ENCODE measurements at places on chromosomes 6 and 20. TPM values are rescaled to one million over a fixed set of nuclear protein-coding genes. Genes with fewer than 3 reads are reported as not detected.

STMND1 gene
- polyA plus RNA-seq, result 0.32 TPM

DNA sequence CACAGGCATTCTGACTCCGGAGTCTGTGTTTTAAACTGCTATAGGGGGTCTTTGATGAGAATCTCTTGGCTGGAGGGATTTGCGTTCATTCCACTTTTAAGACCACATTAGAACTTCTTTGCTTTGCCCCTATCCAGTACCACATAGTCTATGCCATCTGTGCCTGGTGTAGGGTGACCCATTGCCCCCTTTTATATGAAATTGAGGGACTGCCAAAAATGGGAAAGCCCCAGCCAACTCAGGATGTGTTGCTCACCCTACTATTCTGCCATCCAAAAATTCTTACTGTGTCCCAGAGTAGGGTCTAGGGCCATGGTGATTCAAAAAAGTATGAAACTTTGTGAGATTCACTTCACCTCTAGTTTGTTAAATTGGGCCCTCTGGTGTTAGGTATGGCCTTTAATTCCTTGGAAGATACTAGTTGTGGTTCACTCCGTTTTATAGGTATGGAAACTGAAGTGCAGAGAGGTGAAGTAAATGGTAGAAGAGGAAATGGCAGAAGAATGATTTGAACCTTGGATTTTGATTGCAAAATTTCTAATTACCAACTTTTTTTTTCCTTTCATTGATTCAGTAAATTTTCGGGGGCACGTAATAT lies 1.4 kb downstream of the PFDN4 start:
- no peak for DNase-seq

DNA sequence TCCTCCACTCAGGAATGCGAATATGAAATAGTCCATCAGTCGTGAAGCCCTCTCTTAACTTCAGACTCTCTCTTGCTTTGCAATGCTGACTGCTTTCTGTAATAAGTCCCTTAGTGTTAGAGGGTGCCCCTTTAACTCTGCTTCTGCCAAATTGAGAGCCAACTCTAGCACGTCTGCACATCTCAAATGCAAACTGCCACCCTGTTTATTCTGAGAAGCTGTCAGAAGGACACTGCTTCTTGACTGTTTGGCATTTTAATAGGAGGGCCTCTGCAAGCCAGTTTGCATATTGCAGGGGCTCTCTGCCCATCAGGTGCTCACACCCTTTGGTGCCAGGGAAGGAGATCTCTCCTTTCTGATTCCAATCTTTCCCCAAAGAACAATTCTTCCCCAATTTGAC lies 589.8 kb upstream of the CDH4 start:
- no peak for DNase-seq

- DNase-seq, result no peak
These were observed 3.8 kb downstream of the TULP4 start for GRCh38 chr6:158316022-158316421.

DNA sequence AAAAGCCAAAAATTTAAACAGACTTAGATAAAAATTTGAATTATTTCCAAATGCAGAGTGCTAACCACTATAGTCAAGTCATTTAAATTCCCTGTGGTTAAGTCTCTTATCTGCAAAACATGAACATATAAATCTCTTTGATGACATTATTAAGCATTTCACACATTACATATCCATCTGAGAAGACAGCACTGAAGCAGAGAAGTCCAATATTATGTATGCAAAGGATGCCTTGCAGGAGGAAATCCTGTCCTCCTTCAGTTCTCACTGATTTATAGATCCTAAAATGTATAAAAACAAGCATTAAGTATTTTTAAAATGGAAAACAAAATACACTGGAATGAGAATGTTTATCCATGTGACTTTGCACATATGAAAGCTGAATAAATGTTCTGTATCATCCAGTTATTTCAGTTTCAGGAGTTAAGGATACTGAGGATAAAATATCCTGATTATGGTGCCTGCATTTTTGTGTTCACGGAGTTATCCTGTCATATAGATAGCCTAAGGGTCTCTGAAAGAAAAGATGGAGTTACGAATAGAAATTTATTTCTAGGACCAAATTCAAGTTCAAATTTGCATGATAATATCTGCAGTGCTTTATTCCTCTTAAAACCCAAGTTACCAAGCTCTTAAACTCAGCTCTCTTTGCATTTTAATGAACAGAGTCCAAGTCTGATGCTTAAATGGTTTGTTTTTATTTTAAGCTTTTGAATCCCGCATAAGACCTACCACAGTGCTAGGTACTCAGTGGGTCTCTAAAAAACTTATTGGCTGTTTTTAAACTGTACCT lies 145.4 kb downstream of the PRKN start:
- DNase-seq, result no peak

DNA sequence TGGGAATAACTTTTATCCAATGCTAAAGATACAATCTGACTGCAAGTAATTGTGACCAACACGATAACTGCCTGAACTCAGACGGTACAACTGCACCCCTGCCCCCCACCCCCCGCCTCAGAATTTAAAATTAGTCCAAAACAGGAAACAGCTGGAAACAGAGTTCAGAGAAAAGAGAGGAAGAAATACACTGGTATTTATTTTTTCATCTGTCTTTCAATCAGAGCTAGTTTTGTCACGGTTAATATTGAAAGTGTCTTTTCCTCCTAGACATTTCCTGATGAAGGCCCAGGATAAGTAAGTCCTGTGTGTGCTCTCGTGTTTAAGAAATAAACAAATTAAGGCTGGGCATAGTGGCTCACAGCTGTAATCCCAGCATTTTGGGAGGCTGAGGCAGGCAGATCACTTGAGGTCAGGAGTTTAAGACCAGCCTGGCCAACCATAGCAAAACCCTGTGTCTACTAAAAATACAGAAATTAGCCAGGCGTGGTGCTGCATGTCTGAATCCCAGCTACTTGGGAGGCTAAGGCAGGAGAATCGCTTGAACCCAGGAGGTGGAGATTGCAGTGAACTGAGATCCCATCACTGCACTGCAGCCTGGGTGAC lies 21.5 kb downstream of the ACSS1 start:
- no peak for DNase-seq

TRAPPC3L gene
- 0.42 TPM for polyA plus RNA-seq

TDRD6 gene
- 2.0 TPM for polyA plus RNA-seq

- no peak for DNase-seq
These were observed 157.5 kb upstream of the AHI1 start for GRCh38 chr6:135655055-135655454.

UBR2 gene
- polyA plus RNA-seq, result 28.5 TPM

XKR7 gene
- polyA plus RNA-seq, result 0.20 TPM

- DNase-seq, result no peak
These were observed 151.5 kb upstream of the FBXL4 start for GRCh38 chr6:99099243-99099642.

DNA sequence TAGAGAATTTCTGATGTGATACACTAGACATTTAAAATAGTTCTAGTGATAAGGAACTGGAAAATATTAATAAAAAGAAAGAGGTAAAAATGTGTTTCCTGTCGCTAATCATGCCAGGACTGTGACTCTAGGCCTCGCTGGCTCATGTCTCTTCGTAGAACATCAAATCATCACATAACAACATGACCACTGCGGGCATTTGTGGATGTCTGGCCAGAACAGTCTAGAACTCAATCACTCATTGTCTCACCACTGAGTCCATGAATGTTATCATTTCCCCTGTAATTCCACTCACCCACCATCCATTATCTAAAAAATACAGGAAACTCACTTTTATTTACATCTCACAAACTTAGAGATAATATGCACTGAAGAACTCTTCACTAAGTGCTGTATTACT lies 3.4 kb downstream of the HMGN3 start:
- DNase-seq, result no peak

- no peak for DNase-seq
These were observed 47.2 kb upstream of the FAM50B start for GRCh38 chr6:3801960-3802359.

- DNase-seq, result no peak
These were observed 16.6 kb downstream of the GJA10 start for GRCh38 chr6:89910902-89911240.

DNA sequence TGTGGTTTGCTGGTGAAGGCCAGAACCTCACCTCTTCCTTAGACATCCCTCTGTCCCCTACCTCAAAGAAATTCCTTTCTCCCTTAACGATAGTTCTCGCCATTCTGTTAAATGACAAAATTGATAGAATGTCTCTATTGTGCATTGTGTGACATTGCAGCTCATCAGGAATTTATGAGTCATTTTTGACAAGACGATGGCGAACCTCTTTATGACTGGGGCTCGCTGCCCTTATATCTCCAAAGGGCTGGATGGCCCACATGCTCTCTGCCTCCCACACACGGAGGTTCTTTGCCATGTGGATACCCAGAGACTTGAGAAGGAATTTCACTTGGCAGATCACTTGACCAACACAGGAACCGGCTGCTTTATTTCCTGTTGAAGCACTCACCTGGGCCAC lies 66.8 kb upstream of the RPS6KA2 start:
- no peak for DNase-seq

DNA sequence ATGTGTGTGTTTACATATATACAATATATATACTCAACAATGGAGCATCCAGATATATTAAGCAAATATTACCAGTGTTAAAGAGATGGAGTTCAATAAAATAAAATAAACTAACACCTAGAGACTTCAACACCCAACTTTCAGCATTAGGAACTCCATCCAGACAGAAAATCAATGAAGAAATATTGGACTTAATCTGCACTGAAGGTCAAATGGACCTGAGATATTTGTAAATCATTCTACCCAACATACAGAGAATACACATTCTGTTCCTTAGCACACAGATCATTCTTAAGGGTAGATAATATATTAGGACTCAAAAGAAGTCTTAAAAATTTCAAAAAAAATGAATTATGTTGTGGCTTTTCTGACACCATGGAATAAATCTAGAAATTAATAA lies 832.3 kb upstream of the ADGRB3 start:
- no peak for DNase-seq

GABRR1 gene
- 2.7 TPM for polyA plus RNA-seq

ADGRB3 gene
- 5.7 TPM for polyA plus RNA-seq

DNA sequence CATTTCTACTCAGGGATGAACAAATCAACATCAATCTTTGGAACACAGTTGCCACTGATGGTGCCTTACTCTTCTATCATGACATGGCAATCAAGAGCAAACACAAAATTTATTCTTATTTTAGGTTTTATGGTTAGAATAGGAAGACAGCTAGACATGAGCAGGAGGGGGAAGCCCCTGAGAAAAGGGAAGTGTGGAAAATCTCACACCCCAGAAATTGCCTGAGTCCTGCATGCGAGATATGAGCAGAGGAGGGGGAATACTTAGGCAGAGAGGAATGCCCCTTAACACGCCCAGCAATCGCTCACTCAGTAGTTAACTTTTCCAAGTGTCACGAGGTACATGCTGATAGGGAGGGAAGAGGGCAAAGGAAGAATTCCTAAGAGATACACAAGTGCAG lies 79.3 kb downstream of the PLG start:
- DNase-seq, result no peak

GRCh38 chr20:16587066-16587465 lies 13.8 kb upstream of the KIF16B start:
- DNase-seq, result no peak

DNA sequence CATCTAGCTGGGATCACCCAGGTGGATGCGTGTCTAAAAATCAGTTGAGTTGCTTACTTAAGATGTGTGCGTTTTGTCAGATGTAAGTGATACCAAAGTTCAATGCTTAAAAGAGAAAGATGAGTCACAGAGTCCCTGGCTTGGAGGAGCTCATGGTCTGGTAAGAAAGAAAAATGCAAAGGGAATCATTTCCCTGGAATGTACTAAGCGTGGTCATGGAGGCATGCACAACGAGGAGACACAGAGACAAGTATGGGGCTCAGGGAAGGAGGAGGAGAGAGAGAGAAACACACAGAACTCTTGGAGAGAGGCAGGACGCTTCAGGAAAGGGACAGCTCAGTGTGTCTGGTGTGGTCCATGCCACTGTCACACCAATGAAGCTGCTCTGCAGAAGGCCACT lies 186.9 kb upstream of the GMDS start:
- DNase-seq, result no peak

- DNase-seq, result no peak
These were observed 2.9 kb downstream of the FILIP1 start for GRCh38 chr6:75490706-75491105.

DNA sequence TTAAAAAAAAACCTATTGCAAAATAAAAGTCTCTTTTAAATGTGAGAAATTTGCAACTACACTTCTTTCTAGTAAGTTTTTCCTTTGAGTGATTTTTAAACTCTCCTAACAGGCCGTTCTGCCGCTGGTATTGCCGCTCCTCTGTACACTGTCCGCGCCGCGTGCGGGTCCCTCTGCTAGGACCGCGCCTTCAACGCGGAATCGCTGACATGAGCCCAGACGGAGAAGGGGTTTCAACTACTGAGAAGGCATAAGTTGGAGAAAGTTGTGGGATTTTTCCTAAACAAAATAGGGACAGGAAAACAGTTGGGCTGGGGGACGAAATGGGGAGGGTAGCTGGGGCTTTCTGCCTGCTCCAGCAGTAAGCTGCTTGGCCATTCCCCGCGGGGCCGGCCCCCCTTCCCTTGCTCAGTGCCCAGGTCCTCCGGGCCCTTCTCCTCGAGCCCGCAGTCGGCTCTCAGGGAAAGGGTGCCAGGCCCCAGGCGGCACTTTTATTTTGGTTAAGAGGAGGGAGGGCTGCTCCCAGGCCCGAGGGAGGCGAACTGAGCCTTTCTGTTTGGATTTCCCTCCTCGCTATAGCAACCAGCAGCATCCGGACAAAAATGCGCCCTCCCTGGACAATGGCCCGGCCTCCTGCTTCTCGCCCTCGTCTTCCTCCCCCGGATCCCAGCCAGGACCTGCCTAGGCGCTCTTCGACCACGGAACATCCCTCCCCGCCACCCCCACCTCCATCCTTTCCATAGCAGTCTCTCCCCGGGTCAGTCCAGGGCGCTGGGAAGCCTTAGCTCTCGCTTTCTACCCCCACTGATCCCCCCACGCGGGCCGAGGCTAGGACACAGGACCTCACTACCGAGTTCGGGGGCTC lies 6.8 kb upstream of the POU3F2 start:
- no peak for DNase-seq

DNA sequence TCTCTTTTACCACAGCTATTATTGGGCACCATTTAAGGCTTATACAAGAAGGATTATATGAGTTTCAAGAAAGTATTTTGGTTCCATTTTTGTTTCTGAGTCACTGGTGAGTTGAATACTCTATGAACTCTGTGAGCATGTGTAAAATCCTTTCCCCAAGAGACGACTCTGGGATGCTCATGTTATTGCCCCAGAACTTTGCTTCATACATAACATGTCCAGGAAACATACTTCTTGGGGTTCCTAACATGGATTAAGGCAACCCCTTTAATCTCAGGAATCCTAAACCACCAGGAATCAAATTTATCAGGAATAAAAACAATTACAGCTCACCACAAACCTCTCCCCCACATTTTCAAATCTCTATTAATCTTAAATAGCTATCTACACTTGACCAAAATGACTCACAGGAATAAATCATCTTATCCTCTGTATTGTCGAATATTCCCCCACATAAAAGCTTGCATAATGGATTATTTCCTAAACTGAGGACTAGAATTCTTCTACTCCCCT lies 117.5 kb upstream of the COL21A1 start:
- no peak for DNase-seq

PRND gene
- polyA plus RNA-seq, result 4.4 TPM

TAP2 gene
- 13.3 TPM for polyA plus RNA-seq
